Activated naive CD4-positive, alpha-beta T cell treated with anti-CD3 and anti-CD28 coated beads, Interleukin-2, amount 50 U/mL, for 16 hours (primary cell): ENCODE measurements at places on chromosomes 6 and 20.

- DNase-seq: no peak
Measured at GRCh38 chr6:165119231-165120020, 190.0 kb downstream of the C6orf118 start.

DNA sequence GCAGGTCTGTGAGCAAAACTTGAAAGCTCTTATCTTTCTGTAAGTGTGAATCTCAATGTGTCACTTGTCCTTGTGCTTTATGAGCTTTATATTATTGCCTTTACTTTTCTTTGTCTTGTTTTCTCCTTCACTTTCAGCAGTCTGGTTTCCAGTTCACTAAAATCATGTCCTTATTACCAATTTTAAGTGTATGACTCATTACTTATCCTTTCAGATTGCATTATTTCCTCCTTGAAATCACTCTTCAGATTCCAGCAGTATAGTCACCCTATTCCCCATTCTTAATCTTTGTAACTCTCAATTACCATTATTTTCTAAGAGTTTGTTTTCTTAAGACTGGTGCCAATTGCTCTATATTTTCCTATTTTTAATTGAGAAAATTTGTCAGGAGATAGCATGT lies 117.4 kb upstream of the GRIK2 start:
- no peak for DNase-seq

GRCh38 chr6:75431379-75431778 lies 62.2 kb downstream of the FILIP1 start:
- no peak for DNase-seq

DNA sequence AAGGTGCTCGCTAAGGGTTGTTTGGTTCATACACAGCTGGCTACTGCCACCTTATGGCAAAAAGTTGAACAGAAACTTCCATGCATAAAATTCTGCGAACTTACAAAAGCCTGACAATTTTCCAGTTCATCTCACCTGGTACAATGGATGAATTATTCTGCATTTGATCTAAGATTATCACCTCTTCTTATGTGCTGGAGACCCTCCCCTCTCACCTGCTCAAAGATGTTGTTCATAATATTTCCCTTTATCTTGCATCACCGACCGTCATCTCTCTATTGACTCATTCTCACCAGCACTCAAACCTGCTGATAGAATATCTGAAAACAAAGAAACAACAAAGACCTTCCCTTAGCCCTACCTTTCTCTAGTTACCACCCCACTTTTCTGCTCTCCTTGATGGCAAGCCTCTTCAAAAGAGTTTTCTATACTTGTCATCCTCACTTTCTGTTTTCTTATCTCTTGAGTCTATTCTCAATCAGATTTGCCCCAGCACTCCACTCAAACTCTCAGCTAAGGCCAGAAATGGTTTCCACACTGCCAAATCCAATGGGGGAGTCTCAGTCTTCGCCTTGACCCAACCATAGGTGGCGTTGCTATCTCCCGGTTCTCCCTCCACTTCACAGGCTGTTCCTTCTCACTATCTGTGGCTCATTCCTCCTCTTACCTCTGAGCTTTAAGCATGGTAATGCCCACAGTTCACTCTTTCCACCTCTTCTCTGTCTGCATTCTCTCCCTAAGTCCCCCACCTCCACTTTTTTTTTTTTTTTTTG lies 25.8 kb downstream of the SNRNP48 start:
- DNase-seq: no peak

DNA sequence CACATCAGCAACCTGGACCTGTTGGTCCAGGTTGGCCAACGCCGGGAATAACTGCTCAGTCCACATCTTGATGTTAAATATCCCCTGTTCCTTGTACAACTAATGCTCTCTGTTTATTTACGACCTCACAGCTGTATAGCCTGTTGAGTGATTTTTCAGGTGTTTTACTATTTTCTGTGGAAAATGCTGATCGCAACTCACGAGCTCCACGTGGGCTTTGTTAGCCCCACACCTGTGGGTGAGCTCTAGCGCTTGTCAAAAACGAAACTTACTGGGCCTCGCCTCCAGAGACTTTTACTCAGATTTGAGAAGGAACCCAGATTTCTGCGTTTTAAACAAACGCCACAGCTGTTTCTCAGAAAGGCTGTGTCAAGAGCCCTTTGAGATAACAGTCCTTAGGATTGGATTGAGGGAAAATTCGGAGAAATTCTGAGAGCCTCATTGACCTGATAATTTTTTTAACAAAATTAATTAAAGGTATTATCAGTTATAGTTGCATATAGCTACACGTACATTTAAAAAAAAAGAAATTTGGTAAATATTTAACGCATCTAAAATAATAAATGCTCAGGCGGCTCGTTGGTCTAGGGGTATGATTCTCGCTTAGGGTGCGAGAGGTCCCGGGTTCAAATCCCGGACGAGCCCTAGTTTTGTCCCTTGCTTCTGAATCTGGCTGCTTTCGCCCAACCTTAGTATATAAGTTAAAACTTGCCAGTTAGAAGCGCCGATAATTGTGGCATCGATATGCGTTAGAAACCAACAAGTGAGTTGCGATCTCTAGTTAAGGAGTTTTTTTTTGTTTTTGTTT lies 16.7 kb downstream of the HMGN4 start:
- peak; percentile 63 for DNase-seq

GRCh38 chr6:135875446-135875845 lies 23.9 kb downstream of the PDE7B start:
- DNase-seq: no peak

GRCh38 chr6:145075425-145075824 lies 659.9 kb downstream of the EPM2A start:
- no peak for DNase-seq

GRCh38 chr6:130966344-130966980 lies 96.6 kb downstream of the EPB41L2 start:
- no peak for DNase-seq

GRCh38 chr6:112214739-112215269 lies 39.6 kb downstream of the LAMA4 start:
- DNase-seq: no peak

DNA sequence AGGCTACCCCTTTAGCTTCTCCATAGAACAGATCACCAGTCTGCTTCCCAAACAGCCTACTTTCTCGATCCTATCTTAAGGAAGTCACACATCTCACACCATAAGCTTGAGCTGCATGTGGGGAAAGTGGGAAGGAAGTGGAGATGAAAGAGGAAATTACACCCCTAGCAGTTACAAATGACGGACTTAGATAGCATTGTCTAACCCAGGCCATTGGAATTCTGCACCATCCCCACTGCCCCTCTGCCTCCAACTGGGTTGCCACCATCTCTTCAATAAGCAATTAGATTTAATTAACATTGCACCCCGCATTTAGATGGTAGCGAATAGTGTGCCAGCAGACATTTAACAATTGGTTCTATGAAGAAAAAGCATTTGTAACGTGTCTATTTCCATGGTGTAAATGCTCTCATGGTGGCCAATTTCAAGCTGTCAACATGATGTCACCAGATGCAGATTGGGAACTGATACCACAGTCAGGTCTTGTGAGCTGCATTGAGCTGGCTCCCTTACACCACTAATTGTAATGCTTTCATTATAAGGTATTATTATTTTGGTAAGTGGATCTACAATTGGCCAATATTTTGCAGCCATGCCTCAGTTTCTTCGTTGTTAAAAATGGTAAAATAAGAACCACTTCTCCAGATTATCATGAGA lies 124.7 kb downstream of the CD24 start:
- no peak for DNase-seq

- no peak for DNase-seq
Measured at GRCh38 chr6:5072440-5072839, 12.7 kb upstream of the PPP1R3G start.

DNA sequence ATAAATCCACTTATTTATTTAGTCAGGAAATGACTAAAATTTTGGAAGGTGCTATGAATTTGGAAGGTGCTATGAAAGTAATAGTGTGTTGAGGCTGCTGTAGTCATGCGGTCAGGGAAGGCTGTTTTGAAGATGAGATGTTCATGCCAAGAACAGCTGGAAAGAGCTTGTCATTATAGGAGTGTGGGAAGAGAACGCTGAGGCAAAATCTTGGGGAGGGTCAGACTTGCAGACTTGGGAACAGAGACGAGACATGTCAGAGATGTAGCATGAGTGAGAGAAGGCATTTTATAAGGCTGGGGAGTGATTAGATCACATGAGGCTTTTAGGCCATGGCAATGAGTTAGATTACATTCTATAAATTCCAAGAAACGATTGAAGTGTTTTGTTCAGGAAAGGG lies 124.0 kb upstream of the B3GAT2 start:
- DNase-seq: no peak

DNA sequence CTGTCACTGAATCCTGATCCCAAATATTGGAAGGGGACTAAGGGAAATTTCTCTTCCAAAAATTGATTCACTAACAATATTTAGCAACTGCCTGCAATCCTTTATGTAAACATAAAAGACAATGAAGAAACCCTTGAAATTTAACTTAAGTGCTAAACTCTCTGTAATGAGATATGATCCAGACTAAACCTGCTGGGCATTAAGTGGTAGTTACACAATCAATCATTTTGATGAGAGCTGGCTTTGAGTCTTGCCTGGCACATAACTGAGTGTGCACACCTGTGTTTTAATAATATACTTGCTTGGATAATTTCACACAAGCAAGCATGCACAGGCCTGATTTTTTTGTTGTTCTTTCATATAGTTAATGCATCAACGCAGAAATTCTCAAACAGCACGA lies 9.8 kb upstream of the ZFP64 start:
- no peak for DNase-seq

DNA sequence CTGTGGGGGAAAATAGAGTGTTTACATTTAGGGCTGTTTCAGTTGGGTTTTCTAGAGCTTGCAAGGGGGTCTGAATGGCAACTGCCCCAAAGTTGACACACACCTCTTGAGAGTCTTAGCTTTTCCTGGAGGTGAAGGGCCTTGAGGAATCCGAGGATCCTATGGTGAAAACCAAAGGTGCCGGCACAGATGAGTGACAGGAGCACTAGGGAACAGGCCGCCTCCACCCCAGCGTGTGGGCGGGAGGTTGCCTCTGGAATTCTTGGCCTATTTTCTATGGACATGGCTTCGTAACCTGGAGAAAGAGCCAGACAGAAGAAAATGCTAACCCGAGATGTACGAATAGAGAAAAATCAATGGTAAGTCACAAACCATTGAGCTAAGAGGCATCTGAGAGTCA lies 283.2 kb upstream of the FOXQ1 start:
- DNase-seq: no peak

- no peak for DNase-seq
Measured at GRCh38 chr6:92648364-92649086, 770.8 kb downstream of the EPHA7 start.

DNA sequence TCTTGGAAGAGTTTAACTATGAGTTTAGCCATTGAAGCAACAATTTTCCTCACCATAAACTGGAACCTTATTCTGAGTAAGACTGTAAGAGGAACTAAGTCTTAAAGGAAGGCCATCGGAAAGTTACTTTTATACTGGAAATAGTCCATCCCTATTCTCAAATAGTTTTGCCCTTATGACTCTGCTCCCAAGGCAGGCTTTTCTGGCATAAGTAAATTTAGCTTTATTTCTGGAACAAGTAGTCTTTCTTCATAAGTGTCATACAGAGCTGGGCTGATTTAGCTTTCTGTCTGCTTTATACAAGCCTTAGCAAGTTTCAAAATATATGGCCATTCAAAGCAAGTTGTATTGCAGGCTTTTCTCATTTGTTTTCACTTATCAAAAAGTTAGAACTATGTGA lies 328.1 kb downstream of the HACE1 start:
- DNase-seq: no peak

DNA sequence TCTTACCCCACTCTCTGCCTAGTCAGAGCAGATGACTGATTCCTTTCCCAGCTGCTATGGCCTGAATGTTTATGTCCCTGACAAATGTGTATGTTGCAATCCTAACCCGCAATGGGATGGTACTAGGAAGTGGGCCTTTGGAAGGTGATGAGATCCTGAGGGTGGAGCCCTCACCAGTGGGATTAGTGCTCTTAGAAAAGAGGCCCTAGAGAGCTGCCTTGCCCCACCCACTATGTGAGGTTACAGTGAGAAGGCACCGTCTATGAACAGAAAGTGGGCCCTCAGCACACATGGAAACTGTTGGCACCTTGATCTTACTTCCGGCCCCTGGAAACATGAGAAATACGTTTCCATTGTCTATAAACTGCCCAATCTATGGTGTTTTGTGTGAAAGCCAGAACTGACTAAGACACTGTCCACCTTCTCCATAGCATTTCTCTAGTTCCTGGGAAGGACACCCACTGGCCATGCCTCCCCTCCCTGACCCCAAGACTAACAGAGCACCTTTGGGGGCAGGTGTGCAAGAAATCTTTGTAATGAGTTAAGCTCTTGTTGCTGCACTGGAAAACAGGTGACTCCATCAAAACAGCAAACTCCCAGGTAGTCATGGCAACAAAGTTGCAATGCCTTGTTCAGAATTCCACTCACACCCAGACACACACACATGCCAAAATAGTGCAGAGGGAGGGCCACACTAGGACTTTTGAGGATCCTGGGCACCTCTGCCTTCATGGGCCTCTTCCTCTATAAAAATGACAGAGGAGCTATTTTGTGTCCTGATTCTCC lies 16.2 kb downstream of the GABRR2 start:
- peak; percentile 24 for DNase-seq

- no peak for DNase-seq
Measured at GRCh38 chr6:170553534-170554012, 466 bp upstream of the PSMB1 start.

GRCh38 chr6:10904015-10904414 lies 17.2 kb downstream of the SYCP2L start:
- DNase-seq: no peak

DNA sequence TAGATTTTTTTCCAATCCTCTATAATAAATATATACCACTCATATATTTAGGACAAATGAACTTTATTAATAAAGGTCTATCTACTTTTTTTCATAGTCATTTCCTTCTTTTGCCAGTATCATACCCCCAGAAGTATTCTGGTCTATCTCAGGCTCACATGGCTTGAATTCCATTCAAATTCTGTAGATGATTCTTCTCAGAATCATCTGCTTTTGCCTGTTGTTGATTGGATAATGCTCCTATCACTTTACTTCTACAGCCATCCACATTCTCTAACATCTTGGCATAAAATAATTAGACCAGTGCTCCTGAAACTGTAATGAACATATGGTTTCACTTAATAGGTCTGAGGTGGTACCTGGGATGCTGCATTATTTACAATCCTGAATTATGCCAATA lies 121.2 kb downstream of the GFRAL start:
- no peak for DNase-seq

- DNase-seq: no peak
Measured at GRCh38 chr6:34580707-34581560, 24.8 kb upstream of the SPDEF start.

DNA sequence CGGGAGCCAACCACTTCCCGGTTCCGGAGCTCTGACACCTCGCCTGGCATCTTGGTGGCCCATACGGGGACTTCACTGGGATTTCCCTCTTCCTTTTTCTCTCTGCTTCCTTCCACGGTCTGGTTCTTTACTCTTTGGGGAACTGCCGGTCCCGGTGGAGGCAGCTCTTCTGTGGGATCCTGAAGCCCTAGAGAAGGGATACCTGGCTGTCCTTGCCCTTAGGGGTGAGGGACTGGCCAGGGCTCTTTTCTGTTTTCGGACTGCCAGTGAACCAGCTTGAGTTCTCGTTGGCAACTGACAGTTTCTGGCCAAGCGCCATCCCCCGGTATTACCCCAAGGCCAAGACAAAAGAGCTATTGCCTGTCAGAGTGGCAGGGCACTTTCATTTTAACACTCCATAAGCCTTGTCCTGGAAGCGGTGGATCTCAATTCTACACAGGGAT lies 880 bp upstream of the CPXM1 start:
- no peak for DNase-seq
